Calu3 (cell line): ENCODE measurements at places on chromosomes 4 and X.

DNA sequence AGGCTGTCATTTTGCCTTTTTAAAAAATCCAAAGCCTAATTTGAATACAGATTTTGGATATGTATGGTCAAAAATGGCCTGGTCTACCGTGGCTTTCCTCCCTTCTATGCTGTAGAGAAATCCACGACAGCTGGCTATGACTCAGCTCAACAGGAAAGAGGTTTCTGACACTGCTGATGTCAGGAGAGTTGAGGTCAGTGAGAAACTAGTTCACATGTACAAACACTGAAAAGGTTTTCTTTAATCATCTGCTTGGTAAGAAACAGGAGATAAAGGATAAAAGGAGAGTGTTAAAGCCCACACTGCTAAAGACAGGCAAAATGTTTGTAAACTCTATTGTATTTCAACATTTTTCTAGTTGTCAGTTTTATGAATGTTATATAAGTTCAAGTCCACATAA lies 113.9 kb downstream of the NYX start:
- DNase-seq = no peak
- H3K27ac ChIP-seq = no peak overlapping the region
- no peaks in the 10 kb centered on the region for H3K4me1 ChIP-seq

DNA sequence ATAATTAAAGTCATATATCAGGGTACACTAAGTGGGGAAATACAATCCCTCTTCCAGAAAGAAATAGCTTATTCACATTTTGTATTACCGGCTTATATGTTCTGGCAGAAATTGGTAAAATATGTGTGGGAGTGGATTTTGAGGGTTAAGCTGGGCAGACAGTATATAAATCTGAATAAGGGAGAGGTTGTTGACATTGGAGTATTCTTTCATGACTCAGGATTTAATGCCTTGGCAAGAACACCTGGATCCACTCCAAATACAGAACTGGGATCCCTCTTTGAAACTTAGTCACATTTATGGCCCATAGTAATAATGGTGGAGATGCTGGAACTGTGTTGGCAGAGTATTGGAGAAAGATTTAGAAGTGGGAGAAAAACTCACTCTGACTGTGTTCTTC lies 54.3 kb upstream of the TET2 start:
- H3K4me1 ChIP-seq = peaks cover 9% of the 10 kb centered on the region
- H3K4me3 ChIP-seq = no peak overlapping the region
- no peak overlapping the region for H3K27ac ChIP-seq
- DNase-seq = no peak
- H3K36me3 ChIP-seq = no peaks in the 10 kb centered on the region

- H3K27me3 ChIP-seq = no peaks in the 10 kb centered on the region
- H3K4me1 ChIP-seq = peaks cover 22% of the 10 kb centered on the region
- H3K36me3 ChIP-seq = peaks cover 8% of the 10 kb centered on the region
- H3K27ac ChIP-seq = no peak overlapping the region
- H3K4me3 ChIP-seq = no peak overlapping the region
These were observed 162.1 kb downstream of the INPP4B start for GRCh38 chr4:142683997-142684396.

GRCh38 chrX:25968920-25969319 lies 169.2 kb upstream of the MAGEB18 start:
- H3K4me1 ChIP-seq = no peaks in the 10 kb centered on the region
- DNase-seq = peak; percentile 26

GRCh38 chr4:44319129-44319528 lies 129.5 kb downstream of the KCTD8 start:
- no peaks in the 10 kb centered on the region for H3K36me3 ChIP-seq
- no peak overlapping the region for H3K4me3 ChIP-seq
- no peaks in the 10 kb centered on the region for H3K27me3 ChIP-seq
- no peak overlapping the region for H3K27ac ChIP-seq

DNA sequence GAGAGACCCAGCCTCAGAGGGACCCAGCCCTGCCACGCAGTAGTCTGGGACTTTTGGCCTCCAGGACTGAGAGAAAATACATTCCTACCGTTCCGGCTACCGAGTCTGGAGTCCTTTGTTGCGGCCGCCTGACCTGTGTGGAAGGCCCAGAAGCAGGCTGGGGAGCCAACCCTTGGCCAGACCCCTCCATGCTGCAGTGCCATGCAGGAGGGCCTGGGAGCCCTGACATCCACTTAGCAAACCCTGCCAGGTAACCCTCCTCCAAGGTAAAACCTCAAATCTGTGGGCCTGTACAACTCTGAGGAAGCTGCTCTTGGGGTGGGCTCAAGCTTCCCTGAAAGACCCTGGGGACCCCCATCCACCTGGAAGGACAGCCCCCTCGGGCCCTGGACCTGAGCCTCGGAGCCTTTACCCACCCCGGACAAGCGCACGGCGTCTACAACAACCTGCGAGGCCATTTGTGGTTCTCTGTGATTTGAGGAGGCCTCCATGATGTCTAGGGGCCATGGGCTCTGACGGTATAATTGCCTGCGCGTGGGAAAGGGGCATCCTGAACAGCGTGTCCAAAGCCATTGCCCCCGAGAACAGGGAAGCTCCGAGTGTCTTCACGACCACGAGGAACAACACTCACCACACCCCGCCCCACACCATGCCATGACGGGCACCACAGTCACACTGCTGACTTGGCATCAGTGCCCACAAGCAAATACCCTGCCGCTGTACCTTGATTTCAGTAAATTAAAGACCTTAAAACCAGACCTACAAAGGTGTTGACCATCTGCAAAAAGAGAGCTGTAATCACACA lies 58.7 kb downstream of the ZFYVE28 start:
- H3K4me1 ChIP-seq = no peaks in the 10 kb centered on the region
- DNase-seq = no peak
- no peaks in the 10 kb centered on the region for H3K36me3 ChIP-seq
- H3K27ac ChIP-seq = no peak overlapping the region
- peaks cover 8% of the 10 kb centered on the region for H3K27me3 ChIP-seq

DNA sequence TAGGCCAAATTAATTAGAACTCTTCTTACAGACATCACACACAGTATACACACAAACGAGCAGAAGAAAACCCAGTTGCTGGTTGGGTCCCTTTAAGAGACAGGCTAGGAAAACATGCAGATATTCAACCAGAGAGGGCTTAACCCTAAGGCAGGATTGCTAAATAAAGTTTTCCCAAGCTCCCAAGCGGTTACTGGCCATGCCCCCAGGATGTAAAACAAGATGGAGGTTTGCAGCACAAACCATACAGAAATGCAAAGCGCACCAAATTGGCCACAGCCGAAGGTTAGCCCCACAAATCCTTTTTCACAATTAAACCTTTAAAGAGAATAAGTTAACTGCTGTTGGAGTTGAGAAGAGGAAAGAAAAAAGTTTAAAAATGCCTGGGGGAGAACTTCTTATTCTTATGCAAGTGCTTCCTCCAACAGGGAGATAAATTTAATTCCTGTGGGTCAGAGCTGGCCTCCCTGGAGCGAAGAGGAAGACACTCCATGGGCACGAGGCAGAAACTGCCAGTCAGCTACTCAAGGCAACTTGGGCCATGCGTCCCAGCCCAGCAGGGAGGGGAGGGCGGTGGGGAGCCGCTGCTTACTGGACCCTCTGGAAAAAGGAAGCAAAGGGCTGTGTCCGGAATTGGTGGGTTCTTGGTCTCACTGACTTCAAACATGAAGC lies 167.6 kb upstream of the ARSJ start:
- H3K36me3 ChIP-seq = no peaks in the 10 kb centered on the region
- H3K27ac ChIP-seq = no peak overlapping the region
- H3K4me1 ChIP-seq = no peaks in the 10 kb centered on the region
- H3K27me3 ChIP-seq = no peaks in the 10 kb centered on the region

DNA sequence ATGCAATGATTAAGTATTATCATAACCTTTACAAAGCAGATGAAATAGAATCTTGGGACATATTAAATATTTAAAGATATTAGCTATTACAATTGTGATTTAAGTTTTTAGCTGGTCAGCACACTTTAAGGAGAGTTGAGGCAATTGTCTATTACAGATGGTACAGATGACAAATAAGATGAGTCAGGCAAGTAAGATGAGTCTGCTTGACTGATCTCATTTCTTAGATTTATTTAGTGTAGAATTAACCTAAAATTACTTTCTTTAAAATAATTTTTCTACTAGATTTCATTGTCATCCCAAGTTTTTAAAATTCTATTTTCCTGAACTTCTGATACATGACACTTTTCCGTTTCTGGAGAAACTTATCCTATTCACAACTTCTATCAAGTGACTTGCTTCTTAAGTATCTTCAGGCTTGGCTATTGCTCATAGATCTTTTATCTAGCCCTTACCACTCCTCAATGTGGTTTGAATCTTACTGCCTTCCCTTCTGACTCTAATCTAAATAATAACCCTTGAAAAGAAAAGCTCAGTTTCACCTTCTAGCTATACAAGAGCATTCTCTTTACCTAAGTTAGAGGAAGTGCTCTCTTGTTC lies 32.9 kb downstream of the CXCL1 start:
- no peak overlapping the region for H3K27ac ChIP-seq
- H3K4me3 ChIP-seq = no peak overlapping the region
- DNase-seq = no peak
- peaks cover 33% of the 10 kb centered on the region for H3K4me1 ChIP-seq
- no peaks in the 10 kb centered on the region for H3K27me3 ChIP-seq
- no peaks in the 10 kb centered on the region for H3K36me3 ChIP-seq

GRCh38 chr4:143390764-143391163 lies 54.1 kb downstream of the GAB1 start:
- DNase-seq = no peak
- H3K4me1 ChIP-seq = peaks cover 14% of the 10 kb centered on the region
- H3K36me3 ChIP-seq = no peaks in the 10 kb centered on the region
- no peaks in the 10 kb centered on the region for H3K27me3 ChIP-seq
- H3K4me3 ChIP-seq = no peak overlapping the region
- no peak overlapping the region for H3K27ac ChIP-seq

GRCh38 chr4:85864259-85865205 lies 389.6 kb downstream of the ARHGAP24 start:
- DNase-seq = no peak
- no peak overlapping the region for H3K4me3 ChIP-seq
- H3K4me1 ChIP-seq = peaks cover 8% of the 10 kb centered on the region
- no peaks in the 10 kb centered on the region for H3K27me3 ChIP-seq

- H3K36me3 ChIP-seq = no peaks in the 10 kb centered on the region
- H3K4me1 ChIP-seq = no peaks in the 10 kb centered on the region
- no peak for DNase-seq
- H3K4me3 ChIP-seq = no peak overlapping the region
- no peak overlapping the region for H3K27ac ChIP-seq
- H3K27me3 ChIP-seq = no peaks in the 10 kb centered on the region
These were observed 189.5 kb downstream of the CENPC start for GRCh38 chr4:67355806-67356205.

- no peak overlapping the region for H3K27ac ChIP-seq
- H3K4me3 ChIP-seq = no peak overlapping the region
- no peaks in the 10 kb centered on the region for H3K36me3 ChIP-seq
- no peaks in the 10 kb centered on the region for H3K4me1 ChIP-seq
- peaks cover 45% of the 10 kb centered on the region for H3K27me3 ChIP-seq
These were observed 92.2 kb downstream of the SLC2A9 start for GRCh38 chr4:9929111-9929510.

- H3K27me3 ChIP-seq = no peaks in the 10 kb centered on the region
- H3K36me3 ChIP-seq = no peaks in the 10 kb centered on the region
- H3K4me1 ChIP-seq = no peaks in the 10 kb centered on the region
- no peak overlapping the region for H3K4me3 ChIP-seq
- no peak overlapping the region for H3K27ac ChIP-seq
- no peak for DNase-seq
These were observed 41.1 kb upstream of the AFF2 start for GRCh38 chrX:148459343-148459742.

GRCh38 chr4:65510976-65511375 lies 159.3 kb downstream of the EPHA5 start:
- H3K36me3 ChIP-seq = no peaks in the 10 kb centered on the region
- H3K4me1 ChIP-seq = no peaks in the 10 kb centered on the region
- H3K27me3 ChIP-seq = no peaks in the 10 kb centered on the region
- no peak for DNase-seq
- H3K27ac ChIP-seq = no peak overlapping the region

DNA sequence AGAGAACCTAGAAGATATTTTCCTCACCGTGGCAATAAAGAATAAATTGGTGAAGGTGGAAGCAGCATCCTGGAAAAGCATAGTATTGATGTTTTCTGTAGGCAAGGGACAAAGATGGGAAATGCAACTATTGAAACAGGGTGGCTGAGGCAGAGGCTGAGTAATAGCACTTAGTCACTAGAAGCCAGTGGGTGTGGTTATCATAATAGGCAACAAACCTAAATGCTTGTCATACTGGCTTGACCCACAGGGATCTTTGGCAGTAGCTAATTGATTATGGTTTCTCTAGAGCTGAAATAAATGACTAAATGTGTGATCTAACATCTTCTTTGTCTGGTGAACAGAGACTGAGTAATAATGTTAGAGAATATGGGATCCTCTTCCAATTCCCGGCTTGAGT lies 353.6 kb upstream of the RPS6KA3 start:
- no peak overlapping the region for H3K4me3 ChIP-seq
- no peak overlapping the region for H3K27ac ChIP-seq
- no peaks in the 10 kb centered on the region for H3K36me3 ChIP-seq
- peak; percentile 4 for DNase-seq
- no peaks in the 10 kb centered on the region for H3K27me3 ChIP-seq
- H3K4me1 ChIP-seq = no peaks in the 10 kb centered on the region

- no peak overlapping the region for H3K4me3 ChIP-seq
- no peaks in the 10 kb centered on the region for H3K36me3 ChIP-seq
- H3K27me3 ChIP-seq = no peaks in the 10 kb centered on the region
- DNase-seq = no peak
- no peak overlapping the region for H3K27ac ChIP-seq
- no peaks in the 10 kb centered on the region for H3K4me1 ChIP-seq
These were observed 655.3 kb upstream of the SPANXN1 start for GRCh38 chrX:144592036-144592435.

GRCh38 chr4:188300385-188300784 lies 161.1 kb downstream of the TRIML1 start:
- no peak overlapping the region for H3K27ac ChIP-seq
- no peak overlapping the region for H3K4me3 ChIP-seq
- DNase-seq = no peak
- peaks cover 13% of the 10 kb centered on the region for H3K4me1 ChIP-seq

- H3K4me1 ChIP-seq = no peaks in the 10 kb centered on the region
- no peak overlapping the region for H3K4me3 ChIP-seq
- H3K36me3 ChIP-seq = no peaks in the 10 kb centered on the region
These were observed 79.5 kb upstream of the SLIT2 start for GRCh38 chr4:20172070-20172760.

DNA sequence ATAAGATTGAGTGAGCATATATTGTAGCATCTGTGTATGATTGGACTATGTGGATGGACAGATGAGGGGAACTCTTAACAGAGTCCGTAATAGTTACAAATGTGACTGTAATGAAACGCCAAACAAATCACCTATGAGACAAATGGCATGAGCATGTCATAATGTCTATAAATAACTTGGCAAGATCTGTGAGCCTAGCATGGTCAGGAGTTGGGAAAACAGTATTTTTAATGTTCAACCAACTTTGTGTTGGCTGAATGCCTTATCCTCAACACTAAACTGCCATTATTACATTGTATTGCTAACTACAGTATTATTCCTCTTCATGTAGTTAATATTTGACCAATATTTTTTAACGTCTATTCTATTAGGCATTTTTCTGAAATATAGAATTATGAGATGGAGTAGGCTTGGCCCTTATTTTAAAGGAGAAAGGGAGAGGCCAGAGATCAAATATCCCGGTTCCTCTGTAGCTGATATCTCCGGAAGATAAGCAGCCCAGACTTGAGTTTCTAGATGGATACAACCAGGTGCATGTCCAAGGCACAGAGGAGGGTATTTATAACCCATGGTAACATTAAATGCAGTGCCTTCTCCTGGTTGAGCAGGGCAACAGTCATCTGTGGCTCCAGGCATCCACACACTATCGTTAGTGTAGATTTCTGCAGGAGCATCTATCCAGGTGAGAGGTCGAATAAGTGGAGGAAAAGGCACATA lies 32.7 kb downstream of the PF4 start:
- DNase-seq = no peak
- no peak overlapping the region for H3K4me3 ChIP-seq
- peaks cover 14% of the 10 kb centered on the region for H3K4me1 ChIP-seq
- H3K36me3 ChIP-seq = peaks cover 6% of the 10 kb centered on the region
- no peak overlapping the region for H3K27ac ChIP-seq
- H3K27me3 ChIP-seq = no peaks in the 10 kb centered on the region
